ENCODE measurements at places on chromosomes 4 and X.

GRCh38 chr4:8503801-8504200 is 63.2 kb downstream of the TRMT44 start:
- no peak for DNase-seq

- no peak for DNase-seq
Observed at GRCh38 chrX:140090800-140091124, 125.4 kb upstream of the CXorf66 start.

DNA sequence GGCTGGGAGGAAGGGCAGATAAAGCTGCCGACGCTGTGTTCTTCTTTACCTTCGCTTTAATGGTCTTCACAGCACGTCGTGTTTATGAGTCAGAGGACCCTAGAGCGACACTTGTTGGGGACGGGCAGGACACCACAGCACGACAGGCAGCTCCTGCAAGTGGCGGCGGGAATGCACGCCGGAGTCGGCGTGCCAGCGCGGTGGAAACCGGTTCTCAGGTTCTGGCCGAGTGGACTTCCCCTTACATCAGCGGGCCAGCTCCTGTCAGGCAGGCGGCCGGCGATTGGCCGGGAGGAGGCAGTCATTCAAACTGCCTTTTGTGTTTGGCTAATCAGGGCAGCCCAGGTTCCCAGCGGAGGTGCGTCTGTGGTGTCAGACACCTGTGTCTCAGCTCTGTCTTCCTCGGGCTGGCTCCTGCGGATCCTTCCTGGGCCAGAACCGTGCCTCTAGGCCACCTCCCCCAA is 150.9 kb downstream of the SHROOM3 start:
- peak; percentile 36 for DNase-seq

DNA sequence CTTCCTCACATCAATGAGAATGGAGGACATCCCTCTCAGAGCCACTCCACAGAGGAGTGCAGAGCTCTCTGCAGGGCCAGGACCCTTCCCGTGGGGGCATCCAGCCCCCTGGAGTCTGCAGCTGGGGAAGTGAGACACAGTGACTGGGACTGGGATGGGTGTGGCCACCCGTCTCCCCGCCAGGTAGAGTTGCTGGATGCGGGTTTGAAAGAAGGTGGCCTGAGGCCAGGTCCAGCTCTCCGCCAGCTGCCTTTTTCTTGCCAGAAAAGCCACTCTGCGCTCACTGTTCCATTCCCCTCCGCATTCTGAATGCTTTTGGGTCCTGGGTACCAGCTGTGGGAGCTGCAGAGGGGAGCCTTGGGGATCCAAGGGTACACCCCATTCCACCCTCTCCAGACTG is 82.6 kb downstream of the ABLIM2 start:
- DNase-seq: no peak

GRCh38 chr4:15778289-15779241 is at the start of gene CD38:
TSS of gene CD38 (plus strand) at chr4:15778328. CDS start at chr4:15778415, 87 bp downstream.
- DNase-seq: peak; percentile 47

DNA sequence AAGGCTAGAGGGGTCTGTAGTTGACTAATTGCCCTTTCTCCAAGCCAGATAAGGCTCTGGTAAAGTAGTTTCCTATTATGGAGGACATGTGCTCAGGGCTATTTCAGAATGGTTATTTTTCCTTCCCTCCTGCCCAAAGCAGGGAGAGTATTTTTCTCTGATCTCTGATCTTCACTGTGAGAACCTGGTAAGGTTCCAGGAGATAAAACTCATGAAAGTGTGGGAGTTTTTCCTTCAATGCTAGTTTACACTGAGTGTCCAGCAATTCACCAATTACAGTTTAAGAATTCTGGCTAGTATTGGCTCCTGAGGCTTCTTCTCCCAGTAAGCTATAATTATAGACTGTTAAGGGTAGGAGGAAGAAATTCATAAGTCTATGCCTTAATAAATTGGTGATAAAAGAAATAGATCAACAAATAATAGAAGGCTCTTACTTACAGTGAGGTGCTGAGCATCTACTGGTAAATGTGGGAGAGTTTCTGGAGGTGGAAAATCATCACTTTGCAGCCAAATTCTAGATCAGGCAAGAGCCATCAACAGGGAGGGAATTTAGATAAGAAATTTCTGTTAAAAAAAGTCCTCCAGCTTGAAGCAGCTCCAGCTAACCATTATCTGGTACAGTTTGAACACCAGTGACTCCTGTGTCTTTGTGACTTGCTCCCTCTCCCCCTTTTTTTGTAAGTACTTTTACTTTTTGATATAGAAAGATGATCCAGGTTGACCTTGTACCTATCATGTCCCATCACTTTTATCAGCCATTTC is 30.9 kb downstream of the CASP6 start:
- no peak for DNase-seq

GRCh38 chr4:78634011-78634664 is 82.6 kb downstream of the ANXA3 start:
- DNase-seq: no peak

DNA sequence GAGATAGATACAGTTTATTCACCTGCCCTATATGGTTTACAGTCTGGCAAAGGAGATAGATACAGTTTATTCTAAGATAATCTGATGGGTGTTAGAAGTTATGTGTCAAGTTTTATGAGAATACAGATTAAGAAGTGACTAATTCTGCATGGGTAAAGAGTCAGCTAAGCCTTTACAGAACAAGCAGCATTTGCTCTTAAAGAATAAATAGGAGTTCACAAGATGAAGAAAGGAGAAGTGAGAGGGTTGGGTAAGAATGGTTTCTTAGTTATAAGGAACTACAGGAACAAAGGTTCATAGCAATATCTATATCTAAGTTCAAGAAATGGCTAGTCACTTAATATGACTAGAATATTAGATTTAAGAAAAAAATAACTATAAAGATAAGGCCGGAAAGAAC is 47.6 kb downstream of the THOC2 start:
- DNase-seq: no peak

GRCh38 chr4:10571909-10572308 is 112.7 kb downstream of the CLNK start:
- no peak for DNase-seq

DNA sequence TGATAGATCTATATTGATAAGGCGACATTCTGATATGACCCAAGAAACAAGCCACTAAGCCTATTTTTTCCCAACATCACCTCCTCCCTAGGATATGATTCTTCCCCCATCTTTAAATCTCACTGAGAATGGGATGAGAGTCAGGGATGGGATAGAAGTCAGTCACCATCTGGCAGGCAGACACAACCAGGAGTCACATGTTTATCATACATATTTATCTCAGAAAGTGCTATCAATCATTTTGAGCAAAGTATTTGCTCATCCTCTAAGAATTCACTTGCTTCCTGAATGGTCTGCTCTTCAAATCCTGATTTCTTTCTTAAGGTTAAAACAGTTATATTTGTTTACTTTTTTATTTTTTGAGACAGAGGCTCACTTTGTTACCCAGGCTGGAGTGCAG is 20.3 kb downstream of the DNAAF6 start:
- no peak for DNase-seq

DNA sequence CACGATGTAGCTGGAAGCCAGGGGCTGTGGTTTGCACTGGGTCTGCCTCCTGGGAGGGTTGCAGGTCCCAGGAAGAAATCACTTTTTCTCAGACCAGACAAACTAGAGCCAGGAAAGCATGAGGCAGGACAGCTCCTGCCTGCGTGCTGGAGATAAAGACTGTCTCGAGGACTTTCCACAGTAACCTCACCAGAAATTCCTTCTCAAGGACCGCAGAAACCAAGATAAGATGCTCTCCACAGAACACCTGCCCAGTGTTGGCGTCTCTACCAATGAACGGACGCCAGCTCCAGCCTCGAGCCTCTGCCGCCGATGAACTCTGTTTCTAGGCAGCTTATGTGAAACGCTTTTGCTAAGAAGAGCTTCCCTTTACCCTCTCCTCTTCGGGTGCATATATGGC is 76.9 kb upstream of the AFAP1 start:
- DNase-seq: no peak

DNA sequence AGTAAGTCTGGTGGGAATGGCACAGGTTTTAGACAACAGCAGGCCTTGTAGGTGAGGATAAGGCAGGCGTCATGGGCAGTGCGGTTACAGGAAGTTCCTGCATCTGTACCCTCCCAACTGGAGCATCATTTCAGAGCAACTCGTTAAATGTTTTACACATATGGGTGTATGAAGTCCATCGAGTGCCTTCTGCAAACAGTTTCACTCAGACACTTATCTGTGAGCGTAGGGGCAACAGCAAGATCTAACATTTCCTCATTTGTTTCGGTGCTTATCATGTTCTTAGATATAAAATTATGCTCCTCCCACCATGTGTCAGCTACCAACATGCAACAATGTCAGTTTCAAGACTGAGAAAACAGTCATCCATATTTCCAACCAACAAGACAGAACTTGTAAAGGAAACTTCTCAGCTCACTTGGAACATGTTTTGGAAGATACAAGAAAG is 69.9 kb downstream of the ELOVL6 start:
- no peak for DNase-seq

GRCh38 chrX:25191403-25191802 is 175.6 kb upstream of the ARX start:
- DNase-seq: no peak

GRCh38 chr4:159238631-159239030 is 135.8 kb downstream of the RAPGEF2 start:
- no peak for DNase-seq

DNA sequence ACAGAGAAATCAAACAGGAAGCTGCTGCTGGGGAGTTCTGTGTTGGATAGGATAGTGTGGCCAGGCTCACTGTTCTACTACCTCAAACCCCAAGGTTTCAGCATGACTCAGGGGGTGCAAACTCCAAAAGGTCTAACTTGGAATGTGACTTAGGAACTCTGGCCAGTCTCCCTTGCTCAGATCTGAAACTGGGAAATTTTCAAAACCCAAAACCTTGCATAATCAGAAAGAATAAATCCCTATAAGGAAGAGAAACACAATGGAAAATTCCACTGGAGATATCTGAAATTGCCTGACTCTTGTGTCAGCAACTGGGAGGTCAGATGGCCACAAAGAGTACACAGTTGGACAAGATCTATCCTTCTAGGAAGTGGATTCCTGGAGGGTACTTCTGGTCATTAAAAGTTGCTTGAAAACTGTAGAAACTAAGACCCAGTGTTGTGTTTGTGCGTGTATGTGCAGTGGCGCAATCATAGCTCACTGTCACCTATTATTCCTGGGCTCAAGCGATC is 58.0 kb downstream of the PPEF2 start:
- DNase-seq: no peak

- DNase-seq: peak; percentile 6
Observed at GRCh38 chr4:2079926-2080325, 20.8 kb downstream of the NAT8L start.

- no peak for DNase-seq
Observed at GRCh38 chr4:81274460-81274859, 59.4 kb upstream of the PRKG2 start.

- no peak for DNase-seq
Observed at GRCh38 chrX:2715066-2715600, 24.0 kb downstream of the CD99 start.

GRCh38 chr4:856225-856901 is 30.4 kb upstream of the CPLX1 start:
- DNase-seq: peak; percentile 38

DNA sequence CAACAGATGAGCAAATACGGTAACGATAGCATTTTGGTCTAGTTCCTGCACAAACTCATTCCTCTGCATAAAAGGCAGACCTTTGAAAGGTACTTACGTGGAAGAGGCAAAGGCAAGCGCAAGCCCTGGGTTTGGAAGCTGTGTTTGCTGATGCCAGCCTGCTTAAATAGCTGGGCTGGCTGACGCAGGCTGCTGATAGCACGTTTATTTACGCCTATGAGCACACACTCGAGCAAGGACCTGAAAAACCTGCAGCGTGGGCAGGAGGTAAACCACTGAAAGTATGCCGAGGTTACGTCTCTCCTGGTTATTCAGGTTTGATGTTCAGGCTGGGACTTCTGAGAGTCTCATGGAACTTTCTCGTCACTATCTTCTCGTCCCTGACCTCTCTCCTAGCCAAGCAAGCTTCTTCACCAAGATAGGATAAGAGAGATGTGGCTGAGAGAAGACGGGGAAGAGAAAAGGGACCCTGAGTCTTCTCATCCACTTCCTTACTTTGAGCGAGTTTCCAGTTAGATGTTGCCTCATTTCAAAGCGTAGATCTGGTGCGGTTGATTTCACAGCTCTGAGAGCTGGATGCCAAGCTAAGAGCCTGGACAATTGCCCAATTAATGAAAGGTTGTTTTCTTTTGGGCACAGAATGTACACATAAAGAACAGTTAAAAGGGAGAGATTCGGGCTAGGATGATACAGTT is at the start of gene HOPX:
TSS of gene HOPX (minus strand) at position 139 of the 695 bp plus-strand sequence. CDS start 23,480 bp downstream, outside the sequence.
- no peak for DNase-seq

- DNase-seq: no peak
Observed at GRCh38 chrX:9765072-9765736, 443 bp downstream of the GPR143 start.

GRCh38 chr4:17580969-17581368 is 4.0 kb downstream of the LAP3 start:
- no peak for DNase-seq

GRCh38 chr4:8126523-8126922 is 32.1 kb downstream of the ABLIM2 start:
- no peak for DNase-seq

DNA sequence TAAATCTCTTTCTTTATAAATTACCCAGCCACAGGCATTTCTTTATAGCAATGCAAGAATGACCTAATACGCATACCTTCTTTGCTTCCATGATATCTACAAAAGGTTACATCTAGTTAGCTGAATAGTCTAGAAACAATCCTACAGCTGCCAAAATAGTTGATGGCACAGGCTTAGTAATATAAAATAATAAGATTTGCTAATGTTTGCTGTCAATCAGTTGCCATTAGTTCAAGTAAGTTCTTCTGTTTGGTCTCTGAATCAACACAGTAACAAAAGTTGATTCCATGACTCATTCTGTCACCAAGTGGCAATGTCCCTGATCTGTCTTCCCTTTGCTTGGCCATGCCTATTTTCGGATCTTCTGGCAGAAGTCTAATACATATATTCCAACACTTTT is 470.2 kb downstream of the SPRY1 start:
- no peak for DNase-seq

DNA sequence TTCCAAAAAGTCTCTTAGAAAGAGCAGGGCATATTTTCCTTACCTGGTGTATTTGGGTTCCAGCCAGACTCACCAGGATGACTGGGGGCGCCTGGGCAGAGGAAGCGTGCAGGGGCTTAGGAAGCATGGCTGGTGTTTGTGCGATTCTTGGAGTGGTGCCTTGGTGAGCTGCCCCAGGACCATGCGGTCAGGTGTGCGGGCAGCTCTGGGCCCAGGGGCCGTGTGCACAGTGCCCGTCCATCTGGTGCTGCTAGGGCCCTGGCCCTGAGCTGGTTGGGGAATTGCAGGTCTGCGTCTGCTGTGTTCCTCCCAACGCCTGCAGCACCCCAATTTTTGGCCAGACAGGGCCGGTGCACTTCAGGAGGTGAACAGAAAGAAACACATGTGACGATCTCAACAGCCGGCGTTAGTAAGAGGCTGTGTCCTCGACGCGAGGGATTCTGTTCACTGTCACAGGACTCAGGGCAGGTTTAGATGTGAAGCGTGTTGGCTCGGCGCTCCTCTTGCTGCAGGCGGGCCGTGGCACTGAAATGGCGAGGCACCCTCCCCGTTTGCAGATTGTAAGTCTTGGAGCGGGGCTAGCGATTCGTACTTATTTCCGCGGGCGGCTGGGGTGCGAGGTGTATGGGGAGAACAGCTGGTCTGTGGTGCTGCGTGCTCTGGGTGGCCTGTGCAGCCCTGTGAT is 15.2 kb downstream of the RGS12 start:
- DNase-seq: peak; percentile 11
